ENCODE measurements at places on chromosomes 6 and 20.

DNA sequence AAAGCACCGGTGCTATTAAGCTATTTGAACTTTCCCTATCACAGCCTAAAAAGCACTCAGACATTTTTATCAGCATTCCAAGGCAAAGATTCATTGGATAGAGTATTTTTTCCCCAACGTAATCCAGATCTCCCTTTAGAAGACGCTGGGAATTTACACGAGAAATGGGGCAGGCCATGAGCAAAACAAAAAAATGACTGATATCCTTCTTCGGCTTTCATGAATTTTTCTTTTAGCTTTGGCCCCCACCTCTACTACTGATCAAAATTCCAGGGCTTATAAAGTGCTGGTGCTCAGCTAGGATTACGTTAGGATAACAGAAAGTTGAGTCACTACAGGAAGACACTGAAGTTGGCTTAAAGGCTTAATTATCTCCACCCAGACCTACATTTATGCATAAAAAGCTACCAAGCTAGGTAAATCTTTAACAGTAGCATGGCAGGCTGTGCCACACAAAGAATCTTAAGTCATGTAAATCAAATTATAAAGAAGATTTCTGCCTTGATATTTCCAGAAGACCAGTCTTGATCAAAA lies 418.5 kb upstream of the BTBD3 start:
- DNase-seq: peak; percentile 26

GRCh38 chr20:10306440-10307358 lies 88.1 kb downstream of the SNAP25 start:
- peak; percentile 93 for DNase-seq

DNA sequence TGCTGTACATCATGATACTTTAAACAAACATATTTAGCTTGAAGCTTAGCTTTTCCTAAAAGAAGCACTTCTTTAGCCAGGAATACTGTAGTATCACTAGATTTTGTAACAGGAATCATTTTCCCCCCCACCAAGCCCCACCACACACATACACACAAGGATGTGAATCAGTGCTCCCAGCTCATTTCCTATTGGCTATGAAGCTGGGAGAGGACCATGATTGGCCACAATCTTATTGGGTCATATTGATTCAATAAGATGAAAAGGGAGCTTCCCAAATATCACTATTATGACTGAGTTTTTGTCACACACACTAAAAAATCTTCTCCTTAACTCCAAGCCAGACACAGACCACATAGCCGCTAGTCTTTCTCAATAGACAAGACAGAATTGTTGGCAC lies 140.5 kb upstream of the TNFAIP3 start:
- DNase-seq: no peak

GRCh38 chr6:150800674-150801314 lies 64.7 kb upstream of the MTHFD1L start:
- no peak for DNase-seq

DNA sequence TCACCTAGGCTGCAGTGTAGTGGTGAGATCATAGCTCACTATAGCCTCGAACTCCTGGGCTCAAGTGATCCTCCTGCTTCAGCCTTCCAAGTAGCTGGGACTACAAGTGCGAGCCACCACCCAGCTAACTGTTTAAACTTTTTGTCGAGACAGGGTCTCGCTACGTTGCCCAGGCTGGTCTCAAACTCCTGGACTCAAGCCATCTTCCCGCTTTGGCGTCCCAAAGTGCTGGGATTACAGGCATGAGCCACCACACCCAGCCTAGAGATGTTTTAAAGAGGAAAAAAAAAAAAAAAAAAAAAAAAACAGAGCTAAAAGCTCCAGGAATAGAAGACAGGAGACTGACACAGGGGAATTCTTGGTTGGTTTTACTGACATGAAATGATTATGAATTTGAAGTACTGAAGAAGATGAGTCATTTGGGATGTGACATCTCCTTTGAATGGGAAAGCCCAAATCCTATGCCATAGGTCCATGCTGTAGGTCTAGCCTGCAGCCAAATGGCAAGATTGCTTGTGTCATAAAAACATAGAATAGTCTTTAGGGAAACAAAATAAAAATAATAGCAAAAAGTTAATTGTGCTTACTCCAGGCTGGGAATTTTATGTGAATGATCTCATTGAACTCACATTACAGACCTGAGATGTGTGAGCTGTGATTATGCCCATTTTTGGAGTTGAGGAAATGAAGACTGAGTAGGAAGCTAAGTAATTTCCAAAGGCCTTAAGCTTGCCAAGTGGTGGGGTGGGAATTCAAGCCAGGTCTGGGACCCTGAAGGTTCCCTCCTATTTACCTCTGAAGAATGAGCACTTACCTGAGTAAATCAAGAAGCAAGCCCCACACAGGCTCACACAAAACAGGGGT lies 24.3 kb upstream of the NHSL1 start:
- DNase-seq: peak; percentile 52

DNA sequence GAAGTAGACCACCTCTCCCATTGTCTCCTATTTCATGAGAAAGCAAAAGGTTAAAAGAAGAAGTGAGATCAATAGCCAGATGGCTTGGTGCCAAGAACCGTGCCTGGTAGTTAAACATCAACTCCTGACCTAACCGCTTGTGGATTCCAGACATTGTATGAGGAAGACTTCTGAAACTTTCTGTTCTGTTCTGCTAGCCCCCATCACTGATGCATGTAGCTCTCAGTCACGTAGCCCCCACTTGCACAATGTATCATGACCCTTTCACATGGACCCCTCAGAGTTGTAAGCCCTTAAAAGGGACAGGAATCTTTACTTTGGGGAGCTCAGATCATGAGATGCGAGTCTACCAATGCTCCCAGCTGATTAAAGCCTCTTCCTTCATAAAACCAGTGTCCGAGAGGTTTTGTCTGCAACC lies 301.2 kb downstream of the RNGTT start:
- DNase-seq: no peak

- no peak for DNase-seq
Observed at GRCh38 chr6:35784200-35784599, 3.4 kb downstream of the CLPSL1 start.

DNA sequence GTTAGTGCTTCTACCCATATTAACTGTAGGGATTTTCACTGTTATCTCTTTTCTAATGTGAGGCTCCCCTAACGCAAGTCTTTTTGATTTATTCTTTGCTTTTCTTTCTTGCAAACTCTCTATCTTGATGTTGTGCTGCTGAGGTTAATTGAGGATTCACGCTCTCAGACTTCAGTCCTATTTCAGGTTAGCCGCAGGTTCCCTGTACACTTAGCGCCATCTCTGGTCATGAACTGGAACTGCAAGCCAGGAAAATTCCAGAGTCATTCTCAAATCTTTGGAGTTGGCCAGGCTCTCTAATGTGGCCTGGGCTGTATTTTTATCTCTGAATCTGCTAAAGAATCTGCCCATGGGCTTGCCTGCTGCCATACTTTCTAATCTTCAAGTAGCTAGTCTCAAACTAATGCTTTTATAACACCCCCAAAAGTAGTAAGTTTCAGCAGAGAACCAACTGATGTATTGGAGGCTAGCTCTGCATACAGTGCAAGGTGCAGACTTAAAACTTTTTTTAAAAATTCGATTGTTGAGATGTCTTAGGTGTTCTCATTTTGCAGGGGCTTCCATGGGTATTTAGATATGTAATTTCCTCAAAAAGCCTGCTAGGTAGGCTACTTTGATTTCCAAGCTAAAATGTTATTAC lies 91.1 kb upstream of the OPRM1 start:
- DNase-seq: peak; percentile 26

DNA sequence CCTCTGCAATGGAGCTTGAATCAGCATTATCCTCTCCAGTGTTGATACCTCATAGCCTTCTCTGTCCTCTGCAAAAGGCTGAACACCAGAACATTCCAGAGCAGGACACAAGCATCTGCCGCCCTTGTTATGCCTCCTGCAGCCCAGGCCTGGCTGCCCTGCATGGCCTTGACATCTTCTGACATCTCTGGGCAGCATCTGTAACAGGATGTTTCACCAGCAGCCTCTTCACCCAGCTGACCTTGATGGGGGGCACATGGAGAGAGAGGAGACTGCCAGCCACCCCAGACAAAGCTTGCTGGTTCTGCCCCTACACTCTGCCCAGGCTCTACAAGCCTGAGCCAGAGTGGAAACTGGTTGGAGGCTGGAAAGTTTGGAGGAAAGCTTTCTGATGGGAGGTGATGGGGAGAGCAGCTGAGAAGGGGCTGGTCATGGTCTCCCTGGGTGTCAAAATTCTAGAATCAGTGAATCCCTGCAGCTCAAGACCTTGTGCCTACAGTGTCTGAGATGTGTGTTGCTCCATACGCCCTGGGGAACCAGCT lies 145.1 kb downstream of the MRPL14 start:
- DNase-seq: no peak

All from M059J (cell line).